ENCODE measurements at places on chromosomes 1 and 21.

DNA sequence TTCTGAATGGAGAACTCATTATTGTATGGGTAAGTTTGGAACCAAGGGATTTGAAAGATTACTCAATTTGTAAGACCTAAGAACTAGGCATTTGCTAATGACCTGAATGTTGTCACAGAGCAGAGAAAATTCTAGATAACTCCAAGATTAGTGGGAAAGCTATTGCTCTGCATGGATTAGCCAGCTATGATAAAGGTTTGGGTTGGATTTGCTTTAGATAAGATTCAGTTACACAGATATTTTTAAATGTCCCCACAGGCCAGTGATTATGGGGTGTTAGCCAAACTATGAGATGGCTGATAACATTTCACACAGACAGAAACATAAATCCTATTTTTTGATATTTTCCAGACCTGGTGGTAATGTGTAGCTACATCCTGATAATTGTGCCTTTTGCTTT is 88.2 kb downstream of the NTPCR start:
- DNase-seq: no peak

- no peak for DNase-seq
Observed at GRCh38 chr21:37860416-37860815, 55.8 kb downstream of the KCNJ6 start.

- DNase-seq: no peak
Observed at GRCh38 chr1:165162671-165163241, 193.8 kb downstream of the LMX1A start.

DNA sequence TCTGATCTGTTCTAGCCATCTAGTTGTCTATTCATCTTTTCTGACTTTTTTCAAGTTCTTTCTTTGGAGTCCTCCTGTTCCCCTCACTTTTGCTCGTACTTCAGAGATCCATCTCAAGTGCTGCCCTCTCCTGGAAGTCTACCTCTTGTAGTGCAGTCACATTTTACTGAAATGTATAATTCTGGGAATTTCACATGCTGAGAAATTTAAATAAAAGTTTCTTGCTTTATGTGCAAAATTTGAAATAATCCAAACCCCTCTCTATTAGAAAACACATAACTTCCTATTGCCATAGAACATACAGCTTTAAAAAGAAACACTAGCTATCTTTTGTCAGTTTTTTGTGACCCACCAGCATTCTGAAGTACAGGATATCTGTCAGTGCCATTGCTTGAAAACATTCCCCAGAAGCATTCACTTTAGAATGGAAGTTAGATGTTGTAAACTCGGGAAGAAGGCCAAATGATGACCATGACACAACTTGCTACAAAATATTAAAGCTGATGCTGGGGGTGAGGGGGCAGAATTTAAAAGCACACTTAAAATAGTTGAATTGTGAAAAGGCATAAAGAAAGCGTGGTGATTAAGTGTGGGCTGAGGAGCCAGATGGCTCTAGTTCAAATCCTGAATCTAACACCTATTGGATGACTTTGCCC is 22.0 kb downstream of the RLF start:
- DNase-seq: no peak

GRCh38 chr1:30706528-30706927 is 16.9 kb downstream of the MATN1 start:
- peak; percentile 85 for DNase-seq

- no peak for DNase-seq
Observed at GRCh38 chr1:34779526-34779925, 1.5 kb upstream of the GJB3 start.

Data from Right ventricle myocardium inferior (tissue), 1 donor.